SK-N-SH (cell line): ENCODE measurements at places on chromosomes 7 and 10.
A peak's percentile ranks its signal among the peaks of the same experiment; 100 is the strongest.

DNA sequence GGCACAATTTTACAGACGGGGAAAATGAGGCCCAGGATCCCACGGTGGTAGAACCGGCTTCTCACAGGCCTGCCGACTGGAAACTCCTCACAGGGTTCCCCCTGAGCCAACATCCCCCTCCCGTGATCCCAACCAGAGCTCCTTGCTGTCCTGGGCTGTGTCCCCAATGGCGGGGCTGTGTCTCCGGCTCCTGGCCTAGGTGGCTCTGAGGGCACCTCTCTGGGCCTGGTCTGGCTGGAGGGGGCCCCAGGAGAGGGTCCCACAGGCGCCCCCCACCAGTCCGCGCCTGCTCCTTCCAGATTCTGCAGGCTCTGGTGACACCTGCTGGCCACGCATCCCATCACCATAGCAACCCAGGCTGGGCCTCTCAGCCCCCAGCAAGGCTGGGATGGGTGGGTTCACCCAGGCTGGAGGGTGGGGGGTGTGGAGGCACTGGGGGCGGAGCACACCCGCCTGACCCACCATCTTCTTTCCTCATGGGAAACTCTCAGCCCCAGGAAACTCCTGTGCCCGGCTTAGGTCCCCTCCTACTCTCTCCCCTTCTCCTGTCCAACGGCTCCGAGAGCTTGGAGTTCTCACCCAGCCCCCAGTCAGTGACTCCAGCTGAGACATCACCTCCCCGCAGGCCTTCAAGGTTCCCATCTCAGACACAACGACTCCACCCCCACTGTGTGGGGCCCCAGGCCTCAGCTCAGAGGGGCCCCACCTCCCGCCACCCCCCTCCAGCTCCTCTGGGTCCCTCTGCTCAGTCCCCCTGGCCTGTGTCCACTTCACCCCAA is 27.1 kb upstream of the TNRC18 start:
- DNase-seq = peak; percentile 94

DNA sequence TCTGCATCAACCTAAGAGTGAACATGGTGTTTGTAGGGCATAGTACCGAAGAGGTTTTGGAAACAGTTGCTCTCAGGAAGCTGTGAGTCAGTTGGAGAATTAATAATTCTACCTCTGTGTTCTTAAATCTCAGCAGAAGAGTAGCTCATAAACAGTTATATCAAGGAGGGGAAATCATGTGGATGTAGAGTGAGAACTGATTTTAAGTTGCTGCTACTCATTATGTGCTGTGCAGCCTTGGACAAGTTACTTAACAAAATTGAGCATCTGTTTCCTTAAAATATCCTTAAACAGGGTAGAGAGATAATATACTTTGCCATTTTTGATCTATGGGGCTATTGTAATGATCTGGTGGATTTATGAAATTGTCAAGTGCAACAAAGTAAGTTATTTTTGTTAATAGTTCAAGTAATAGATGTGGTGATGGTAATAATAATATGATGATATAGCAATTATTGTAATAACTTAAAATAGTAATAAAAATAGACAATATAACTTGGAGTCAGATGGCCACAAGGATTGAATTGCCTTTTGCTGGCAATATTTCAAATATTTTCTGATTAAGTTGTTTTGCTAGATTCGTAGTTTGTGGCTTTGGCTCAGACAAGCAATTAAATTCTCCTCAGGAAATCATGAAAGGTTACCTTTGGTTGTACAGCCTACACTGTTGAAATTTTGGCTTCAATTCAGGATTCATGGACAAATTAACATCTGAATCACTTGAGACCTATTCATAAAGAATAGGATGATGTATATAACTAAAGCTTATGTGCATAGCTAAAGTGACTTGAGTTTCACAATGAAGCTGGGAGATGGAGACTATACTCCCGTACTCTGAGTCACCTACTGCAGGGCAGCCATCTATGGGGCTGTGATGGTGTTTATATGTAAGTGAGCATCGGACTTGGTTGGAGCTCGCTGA is 228.5 kb downstream of the CDK14 start:
- DNase-seq = no peak

GRCh38 chr10:86690657-86691084 is 22.4 kb downstream of the LDB3 start:
- DNase-seq = no peak

GRCh38 chr7:38929460-38930171 is 20.6 kb upstream of the VPS41 start:
- no peak for DNase-seq

DNA sequence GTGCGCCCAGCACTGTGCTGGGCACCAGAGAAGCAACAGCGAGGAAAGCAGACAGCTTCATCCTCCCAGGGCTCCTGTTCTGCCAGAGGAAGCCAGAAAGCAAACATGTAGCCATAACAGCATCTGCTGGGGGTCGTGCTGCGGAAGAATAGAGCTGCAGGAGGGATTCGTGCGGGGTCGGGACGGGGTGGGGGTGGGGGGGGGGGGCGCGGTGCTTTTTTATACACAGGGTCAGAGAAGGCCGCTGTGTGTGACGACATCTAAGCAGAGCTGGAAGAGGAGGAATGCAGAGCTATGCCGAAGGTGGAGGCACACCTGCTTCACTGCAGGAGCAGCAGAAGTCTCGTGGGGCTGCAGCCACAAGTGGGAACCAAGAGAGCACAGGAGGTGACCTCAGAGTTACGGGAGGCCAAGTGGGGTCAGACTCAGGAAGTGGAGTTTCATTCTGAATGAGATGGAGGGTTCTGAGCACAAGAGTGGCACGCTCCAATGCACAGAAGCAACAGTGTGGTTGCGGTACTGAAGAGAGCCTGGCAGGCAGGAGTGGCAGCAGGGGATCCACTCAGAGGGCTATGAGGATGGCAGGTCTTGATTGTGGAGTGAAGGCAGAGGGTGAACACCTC is 11.1 kb downstream of the PKD1L1 start:
- DNase-seq = no peak

DNA sequence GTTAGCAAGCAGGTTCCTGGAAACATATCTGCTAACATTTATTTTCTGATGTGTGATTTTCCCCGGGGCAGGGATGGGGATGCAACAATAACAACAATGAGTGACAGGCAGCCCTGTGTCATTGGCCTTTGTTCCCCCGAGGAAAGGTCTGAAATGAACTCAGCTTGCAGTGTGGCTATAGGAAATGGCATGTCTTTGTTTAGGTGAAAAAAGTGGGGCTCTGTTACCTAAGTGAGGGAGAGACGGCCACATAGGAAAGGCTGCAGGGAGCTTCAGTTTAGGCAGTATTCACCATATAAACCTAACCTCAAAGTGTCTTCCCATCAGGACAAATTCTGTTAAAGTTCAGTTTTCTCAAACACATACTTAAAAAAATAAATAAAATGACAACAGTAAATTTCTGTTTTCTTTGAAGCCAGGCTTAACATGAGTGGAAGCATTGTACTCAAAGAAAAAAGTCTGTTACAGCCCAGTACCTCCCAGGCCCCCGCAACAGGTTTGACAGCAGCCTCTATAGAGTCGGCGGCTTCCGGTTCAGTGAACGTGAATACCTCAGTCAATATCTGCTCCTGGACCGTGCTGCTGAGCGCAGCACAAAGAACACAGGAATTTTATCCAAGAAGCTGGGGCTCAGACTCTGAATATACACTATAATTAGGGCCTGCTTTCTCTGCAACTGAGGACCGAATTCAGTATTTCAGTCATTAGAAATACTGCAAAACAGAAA is 168.3 kb downstream of the GLI3 start:
- DNase-seq = no peak

GRCh38 chr10:92732958-92733357 is 43.2 kb downstream of the HHEX start:
- no peak for DNase-seq

DNA sequence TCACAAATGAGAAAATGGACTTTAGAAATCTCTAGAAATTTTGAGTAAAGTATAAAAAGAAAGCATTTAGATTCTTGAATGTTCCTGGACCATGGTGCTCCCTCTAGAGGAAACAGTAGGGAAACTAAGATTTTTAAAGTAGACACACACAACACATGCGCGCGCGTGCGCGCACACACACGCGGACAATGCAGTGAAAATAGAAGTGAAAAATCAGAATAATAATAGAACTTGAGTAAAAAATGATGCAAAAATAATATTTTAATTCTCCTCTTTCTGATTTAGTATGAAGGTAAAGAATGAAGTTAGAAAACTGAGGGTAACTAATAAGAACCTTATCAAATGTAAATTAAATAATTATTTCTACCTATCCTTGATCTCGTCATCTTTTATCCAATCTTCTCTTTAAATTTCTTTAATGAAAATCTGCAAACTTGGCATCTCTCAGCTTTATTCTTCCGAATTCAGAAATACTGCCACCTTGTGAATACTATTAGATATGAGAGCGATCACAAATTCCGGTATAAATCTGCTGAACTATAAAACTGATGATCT is 117.0 kb upstream of the AMPH start:
- DNase-seq = peak; percentile 16

DNA sequence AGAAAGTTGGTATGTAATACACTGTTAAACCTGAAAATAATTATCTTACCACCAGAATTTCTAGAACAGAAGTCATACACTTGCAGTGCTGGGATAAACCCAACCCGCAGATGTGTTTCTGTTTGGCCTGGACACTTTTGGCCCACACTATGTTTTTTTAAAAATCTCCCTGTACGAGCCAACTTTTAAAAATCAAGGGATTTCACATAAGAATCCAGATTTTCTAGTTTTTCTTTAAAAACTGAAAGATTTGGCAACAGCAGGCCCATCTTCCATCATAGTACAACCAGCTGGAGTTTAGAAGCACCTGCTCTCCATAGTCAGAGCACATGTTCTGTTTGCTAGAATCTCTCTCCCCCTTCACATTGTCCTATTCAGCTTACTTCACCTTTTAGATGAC is 74.0 kb downstream of the TLL2 start:
- DNase-seq = no peak

GRCh38 chr7:90298145-90299038 is 22.7 kb downstream of the FAM237B start:
- peak; percentile 30 for DNase-seq

- peak; percentile 88 for DNase-seq
These were observed 3.2 kb upstream of the CLDN4 start for GRCh38 chr7:73827567-73828106.

DNA sequence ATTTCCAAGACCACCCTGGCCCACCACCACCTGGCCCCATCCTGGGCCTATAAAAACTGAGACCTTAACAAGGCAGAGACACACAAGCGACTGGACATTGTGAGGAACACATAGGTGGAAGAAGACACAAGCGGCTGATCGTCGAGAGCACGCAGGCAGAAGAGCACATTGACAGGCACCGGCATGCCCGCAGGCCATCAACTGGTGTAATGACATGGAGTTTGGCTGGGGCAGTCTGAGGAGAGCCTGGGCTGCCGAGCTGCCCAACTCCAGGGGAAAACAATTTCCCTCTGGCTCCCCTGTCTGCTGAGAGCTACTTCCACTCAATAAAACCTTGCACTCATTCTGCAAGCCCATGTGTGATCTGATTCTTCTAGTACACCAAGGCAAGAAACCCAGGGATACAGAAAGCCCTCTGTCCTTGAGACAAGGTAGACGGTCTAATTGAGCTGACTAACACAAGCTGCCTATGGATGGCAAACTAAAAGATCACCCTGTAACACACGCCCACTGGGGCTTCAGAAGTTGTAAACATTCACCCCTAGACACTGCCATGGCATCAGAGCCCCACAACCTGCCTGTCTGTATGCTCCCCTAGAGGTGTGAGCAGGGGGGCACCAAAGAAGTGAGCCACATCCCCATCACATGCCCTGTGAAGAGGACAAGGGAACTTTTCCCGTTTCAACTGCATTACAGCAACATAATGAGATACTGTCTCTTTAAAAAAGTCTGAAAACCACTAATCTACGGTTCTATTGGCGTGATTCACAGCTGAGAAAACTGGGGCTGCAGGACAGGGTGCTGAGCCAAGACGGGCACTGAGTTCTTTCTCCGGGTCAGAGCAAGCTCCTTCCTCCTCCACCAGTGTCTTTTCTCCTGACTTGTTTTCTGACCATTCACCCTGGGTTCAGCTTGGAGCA is 18.5 kb upstream of the TNS3 start:
- DNase-seq = no peak

DNA sequence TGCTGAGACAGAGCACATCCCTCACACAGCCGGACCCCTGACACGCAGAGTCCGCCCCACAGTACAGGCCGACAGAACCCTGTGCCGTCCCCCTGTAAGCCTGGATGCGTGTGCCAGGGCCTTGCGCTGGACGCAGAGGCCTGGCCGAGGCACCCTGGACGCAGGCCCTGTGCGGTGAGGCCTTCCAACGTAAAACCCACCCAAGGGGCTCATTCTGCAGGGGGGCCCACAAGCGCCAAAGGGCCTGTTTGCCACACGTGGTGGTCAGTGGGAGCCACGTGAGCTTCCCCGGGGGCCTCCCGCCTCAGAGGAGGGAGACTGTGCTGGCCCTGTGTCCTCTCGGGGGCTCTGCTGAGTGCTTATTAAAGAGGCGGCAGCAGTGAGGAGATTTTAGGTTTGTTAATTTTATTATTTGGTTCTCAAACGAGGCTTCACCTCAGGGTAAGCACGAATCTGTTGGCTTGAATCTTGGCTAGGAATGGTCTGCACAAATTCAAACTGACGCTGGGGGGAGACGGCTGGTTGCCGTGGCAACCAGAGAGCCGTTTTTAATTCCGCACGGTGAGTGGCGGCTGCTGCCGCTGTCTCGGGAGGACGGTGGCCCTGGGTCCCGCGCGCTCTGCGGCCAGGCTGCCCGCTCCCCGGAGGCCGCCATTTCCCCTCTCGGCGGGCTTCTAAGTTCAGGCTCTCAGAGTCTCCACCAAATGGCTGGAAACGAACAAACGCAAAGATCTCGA is 4.9 kb upstream of the ADGRA1 start:
- DNase-seq = no peak

DNA sequence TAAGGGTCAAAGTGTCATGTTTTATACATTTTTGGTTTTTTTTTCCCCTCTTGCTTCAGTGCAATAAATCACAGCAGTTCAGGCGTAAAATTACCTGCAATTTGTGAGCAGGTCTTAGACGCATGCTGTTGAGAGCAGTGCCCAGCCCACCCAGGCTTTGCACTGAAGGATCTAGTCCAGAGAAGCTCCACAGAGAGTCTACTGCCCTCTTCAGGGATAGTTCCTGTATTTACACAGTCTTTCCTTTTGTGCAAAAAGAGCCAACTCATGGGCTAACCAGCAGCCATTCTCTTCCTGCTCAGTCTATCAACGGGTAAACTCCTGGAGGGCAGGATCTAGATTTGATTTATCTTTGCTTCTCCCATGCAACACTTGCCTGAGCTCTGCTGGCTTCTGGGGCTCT is 82.2 kb upstream of the NAMPT start:
- no peak for DNase-seq

DNA sequence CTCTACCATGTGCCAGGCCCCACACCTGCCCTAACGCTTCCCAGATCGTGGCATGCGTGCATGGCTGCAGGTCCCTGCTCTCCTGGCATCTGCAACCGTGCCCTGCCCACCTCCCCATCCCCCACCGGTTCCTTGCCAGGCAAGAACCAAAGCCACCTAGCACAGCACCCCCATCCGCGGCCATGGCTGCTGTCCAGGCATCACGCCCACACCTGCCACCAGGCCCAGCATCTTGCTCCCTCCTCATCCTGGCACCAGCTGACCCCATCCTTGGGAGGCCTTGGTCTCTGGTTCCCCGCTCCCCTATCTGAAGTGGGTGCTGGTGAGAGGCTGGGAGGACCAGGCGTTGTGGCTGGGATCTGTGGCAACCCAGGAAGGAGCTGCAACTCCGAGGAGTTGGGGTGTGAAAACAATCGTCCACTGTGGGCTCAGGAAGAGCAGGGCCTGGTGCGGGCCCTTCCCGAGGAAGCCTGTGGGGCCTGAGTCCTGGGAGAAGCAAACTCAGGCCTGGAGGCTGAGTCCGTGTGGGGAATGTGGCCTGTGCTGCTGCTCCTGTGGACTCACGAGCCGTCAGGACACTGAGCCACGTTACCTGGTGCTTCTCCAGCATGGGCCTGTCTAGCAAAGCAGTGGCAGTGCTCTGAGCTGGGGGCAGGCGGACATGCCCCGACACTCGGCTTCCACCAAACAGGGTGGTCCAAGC is 417.1 kb downstream of the DNAJB6 start:
- DNase-seq = no peak
